Effector CD4-positive, alpha-beta T cell (primary cell): ENCODE measurements at places on chromosomes 12 and 14.

DNA sequence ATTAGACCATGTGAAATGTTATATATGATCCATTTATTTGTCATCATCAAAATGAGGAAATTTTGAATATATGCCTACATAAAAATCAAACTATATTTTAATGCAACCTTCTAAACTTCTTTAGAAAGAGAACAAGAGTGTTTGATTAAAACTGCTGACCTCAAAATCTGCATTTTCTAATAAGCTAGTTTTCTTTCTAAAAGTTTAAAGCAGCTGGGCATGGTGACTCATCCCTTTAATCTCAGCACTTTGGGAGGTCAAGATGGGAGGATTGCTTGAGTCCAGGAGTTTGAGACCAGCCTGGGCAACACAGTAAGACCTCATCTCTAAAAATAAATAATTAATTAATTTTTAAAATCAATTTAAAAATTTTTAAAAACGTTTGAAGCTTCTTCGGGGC is 36.2 kb downstream of the GNPTAB start:
- DNase-seq, result no peak

DNA sequence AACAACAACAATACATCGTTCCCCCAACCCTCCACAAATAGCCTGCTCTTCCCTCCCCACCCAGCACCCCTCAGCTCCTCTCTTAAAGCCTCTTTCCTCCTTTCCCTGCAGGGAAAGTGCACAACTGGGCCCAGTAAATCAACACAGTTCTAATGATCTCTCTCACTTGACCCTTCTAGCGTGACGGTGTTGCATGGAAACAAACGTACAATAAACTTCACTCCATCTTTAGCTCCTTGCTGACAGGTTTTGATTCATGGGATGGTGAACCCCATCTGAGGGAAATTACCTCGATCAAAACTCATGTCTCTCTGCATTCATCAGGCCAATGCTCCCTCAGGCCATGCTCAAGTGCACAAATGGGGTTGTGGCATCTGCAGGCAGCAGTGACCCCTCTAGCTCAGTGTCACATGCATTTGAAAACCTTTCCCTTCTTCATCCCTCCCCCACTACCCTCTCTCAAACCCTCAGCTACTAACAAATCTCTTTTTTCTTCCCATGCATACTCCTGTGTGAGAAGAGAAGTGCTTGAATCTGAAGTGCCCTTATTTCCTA is 22.9 kb downstream of the GDF11 start:
- DNase-seq, result no peak

DNA sequence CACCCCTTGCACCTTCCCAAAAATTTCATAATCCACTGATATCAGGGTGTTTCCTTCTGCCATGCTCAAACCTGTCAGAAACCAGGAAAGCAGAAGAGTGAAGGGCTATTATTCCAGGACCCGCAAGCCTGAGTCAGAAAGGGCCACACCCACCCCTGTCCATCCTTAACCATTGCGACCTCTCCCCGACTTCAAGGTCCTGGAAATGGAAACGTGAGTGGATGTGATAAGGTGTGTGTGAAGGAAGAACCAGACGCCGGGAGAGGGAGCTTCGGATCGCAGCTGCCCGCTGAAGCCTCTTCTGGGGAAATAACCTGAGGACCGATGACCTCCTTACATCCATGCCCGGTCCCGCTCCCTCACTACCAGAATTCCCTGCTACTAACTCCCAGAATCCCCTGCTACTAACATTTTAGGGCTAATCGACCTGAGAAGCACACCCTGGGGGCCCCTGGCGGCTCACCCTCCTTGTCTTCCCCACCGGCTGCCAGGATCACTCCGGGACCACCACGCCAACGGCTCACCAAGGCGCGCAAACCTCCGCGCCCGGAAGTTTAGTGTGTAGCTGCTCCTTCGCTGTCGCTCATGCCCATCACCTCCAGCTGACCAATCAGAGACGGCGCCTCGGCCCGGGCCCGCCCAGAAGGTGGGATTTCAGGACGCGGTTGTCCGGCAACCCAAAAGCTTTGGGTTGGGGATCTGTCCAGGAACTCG is at the start of gene ACYP1:
TSS of gene ACYP1 (minus strand) at position 534 of the 714 bp plus-strand sequence. CDS start at position 63, 471 bp downstream.
- DNase-seq, result peak; percentile 83

GRCh38 chr14:61476105-61476753 is 154.8 kb downstream of the PRKCH start:
- DNase-seq, result no peak

- DNase-seq, result peak; percentile 50
Observed at GRCh38 chr12:91877456-91878235, 268.0 kb downstream of the BTG1 start.

GRCh38 chr12:66071549-66071948 is 59.0 kb downstream of the LLPH start:
- DNase-seq, result no peak

DNA sequence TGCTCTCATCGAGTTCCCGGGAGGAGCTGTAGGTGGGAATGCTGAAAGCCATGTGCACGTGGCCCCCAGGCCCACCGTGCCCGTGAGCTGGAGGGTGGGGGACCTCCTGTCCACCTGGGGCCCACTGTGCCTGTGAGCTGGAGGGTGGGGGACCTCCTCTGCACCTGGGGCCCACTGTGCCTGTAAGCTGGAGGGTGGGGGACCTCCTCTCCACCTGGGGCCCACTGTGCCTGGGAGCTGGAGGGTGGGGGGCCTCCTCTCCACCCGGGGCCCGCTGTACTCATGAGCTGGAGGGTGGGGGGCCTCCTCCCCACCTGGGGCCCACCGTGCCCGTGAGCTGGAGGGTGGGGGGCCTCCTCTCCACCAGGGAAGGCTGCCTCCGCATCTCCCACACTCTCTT is 13.9 kb upstream of the NUDT14 start:
- no peak for DNase-seq

DNA sequence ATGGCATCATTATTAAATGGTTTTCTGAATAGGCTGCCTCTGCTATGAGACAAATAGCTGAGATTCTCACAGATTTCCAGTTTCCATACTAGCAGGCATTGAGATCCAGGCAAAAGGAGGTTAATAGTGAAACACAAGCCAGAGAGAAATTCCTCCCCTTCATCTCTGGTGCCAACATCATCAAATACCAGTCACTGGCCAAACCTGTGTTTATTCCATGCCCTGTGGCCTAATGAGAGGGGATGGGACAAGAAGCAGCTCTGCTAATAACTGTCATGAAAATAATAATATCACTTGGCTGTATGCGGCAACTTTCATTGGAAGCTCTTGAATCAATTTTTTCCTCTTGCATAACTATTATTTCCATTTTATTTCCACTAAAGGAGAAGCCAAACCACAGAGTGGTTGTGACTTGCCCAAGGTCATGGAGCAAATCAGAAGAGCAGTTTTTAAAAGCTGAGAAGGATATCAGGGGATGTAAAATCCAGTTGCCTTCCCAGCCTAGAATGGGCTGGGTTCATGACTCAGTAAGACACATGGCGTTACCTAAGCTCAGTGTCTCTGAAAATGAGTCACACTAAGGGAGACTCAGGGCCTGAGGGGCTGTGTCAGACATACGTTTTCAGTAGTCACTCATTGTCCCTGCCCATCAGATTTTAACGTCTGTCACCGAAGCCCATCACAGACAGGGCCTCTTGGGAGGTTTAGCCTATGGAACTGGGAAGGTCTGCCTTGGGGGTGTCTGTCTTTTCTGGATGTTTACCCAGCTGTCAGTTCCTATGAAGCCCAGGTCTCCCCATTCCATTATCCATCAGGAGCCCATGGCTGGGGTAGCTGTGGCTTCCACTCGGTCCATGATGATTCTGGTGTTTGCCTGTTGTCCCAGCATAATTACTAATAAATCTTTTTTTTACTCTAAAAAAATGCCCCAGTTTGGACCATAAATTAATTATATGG is 208.8 kb upstream of the EEA1 start:
- no peak for DNase-seq

DNA sequence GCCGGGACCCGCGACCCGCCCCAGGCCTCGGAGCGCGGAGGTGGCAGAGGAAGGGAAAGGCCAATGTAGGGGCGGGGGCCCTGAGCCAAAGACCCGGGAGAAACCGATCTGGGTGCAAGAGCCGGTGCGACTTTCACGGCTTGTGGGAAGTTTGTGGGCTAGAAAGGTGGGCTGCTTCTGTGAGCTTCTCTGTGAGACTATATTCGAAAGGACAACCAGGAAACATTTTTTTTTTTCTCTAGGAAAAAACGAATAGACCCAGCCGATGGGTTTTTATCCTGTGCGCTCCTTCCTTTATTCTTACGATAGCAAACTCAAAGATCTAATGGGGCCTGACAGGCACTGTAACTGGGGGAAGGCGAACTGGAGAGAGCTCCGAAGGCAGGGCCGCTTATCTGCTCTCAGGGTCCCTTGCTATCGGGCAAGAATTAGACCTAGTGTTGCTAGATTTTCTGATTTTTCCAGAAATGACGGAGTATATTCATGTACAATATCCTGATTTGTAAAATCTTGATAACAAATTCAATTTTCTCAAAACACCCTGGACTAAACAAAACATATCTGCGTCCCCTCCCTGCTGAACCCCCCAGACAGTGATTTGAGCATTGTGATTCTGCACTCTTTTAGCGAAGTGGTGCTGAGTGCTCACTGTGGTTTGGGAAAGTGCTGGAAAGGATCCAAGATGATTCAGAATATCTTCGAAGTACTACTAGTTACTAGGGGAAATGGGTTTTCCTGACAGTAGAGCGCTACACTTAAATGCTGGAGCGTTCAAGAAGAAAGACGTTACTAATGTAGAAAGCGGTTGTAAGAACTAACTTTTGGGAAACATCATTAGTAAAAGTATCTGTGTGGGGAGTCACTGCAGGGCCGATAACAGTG is 563 bp upstream of the STXBP6 start:
- DNase-seq, result no peak

DNA sequence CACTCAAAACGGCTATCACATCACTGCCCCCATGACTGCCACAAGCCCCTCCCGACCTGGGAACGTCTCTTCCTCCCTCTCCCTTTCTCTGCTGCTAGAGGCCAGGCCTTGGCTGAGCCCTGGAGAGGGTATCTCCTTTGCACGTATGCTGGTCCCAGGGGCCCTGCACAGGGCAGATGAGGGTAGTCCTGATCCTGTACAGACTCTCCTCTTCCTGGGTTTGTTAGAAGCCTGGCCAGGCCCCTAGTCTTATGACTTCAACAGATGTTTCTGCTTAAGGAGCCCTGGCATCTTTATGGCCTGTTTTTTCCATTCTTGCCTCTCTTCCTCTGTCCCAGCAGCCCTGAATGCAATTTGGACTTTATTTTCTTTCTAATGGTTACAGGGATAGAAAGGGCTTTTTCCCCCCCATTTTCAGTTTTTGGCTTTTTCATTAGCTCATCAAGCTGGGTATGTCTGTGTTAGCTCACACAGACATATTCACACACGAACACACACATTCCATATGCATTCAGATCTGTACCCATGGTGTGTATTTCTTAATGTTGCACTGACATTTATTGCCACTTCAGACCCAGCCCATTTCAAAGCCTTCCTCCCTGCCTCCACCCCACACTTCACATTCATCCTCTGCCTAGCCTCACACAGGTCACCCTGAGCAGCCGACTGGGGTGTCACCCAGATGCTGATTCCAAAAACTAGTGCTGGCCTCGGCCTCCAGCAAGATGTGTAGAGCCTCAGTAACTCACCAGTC is 203.2 kb downstream of the ZFP36L1 start:
- DNase-seq, result no peak

DNA sequence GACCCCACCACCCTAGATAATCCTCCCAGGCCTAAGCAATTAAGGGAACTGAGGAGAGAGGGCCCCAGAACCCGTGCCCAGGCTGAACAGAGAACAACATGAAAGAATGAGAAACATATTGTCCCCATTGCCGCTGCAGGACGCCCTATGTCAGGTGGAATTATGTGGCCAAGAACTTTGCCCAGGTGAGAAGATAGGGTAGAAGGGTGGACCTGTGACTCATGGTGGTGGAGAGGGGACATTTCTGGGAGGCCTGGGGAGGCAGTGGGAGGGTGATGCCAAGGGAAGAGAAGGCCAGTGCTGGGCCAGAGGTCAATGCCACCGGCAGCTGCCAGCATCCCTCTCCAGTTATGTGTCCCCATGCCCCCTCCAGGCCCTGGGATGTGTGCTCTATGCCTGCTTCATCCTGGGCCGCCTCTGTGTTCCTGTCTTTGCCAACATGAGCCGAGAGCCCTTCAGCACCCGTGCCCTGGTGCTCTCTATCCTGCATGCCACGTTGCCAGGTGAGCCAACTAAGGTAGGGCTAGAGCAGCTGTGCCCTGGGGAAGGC is 15.5 kb downstream of the SOAT2 start:
- DNase-seq, result no peak
